Activated CD4-positive, alpha-beta T cell treated with anti-CD3 and anti-CD28 coated beads, Interleukin-2, amount 50 U/mL, for 24 hours (primary cell): ENCODE measurements at places on chromosomes 5 and 9.

DNA sequence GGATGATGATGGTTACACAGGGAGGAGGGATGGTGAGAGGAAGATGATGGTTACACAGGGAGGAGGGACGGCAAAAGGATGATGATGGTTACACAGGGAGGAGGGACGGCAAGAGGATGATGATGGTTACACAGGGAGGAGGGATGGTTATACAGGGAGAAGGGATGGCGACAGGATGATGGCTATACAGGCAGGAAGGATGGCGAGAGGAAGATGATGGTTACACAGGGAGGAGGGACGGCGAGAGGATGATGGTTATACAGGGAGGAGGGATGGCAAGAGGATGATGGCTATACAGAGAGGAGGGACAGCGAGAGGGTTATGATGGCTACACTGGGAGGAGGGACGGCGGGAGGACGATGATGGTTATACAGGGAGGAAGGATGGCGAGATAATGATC lies 64.1 kb upstream of the FCN1 start:
- DNase-seq = no peak

- no peak for DNase-seq
Measured at GRCh38 chr5:143431789-143432188, 28.3 kb upstream of the NR3C1 start.

DNA sequence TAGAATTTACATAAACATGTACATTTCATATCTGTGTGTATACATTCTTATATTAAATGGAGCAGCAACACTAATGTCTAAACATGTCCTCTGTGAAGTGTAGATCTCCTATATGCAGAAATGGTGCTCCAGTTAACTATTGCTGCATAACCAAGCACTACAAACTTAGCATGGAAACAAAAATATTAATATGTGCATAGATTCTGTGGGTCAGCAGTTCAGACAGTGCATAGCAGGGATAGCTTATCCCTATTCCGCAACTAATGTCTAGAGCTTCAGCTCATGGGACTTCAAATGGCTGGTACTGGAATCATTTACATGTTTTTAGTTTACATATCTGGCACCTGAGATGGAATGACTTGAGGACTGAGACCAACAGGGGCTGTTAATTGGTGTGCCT lies 652.1 kb downstream of the TLE4 start:
- DNase-seq = no peak

DNA sequence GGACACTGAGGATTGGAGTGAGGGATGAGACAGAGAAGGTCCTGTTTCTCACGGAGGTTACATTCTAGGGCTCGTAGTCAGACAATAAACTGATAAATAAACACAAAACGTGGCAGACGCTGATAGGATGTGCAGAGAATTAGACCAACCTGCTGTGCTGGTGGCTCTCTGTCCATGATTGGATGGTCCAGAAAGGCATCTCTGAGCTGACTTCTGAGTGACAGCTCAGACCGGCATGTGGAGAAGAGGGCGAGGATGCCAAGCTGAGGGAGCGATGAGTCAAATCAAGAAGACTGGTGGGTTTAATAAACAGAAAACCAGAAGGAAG lies 132.3 kb upstream of the TAF11L2 start:
- DNase-seq = no peak

- DNase-seq = no peak
Measured at GRCh38 chr5:27612161-27612560, 573.8 kb upstream of the CDH9 start.

- DNase-seq = no peak
Measured at GRCh38 chr5:119318256-119318894, 37.4 kb upstream of the TNFAIP8 start.

- no peak for DNase-seq
Measured at GRCh38 chr5:138463419-138464007, 1.8 kb upstream of the EGR1 start.

DNA sequence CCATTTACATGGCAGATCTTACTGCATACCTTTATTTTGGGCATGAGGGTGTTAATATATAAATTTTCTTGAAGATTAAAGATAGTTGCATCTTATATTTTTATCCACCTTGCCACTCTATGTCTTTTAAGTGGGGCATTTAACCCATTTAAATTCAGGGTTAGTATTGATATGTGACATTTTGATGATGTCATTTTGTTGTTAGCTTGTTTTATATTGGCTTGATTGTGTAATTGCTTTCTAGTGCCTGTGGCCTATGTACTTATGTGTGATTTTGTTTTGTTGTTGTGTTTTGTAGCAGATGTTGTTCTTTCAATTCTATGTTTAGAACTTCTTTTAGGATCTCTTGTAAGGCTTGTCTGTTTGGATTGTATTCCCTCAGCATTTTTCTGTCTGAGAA lies 939.9 kb upstream of the CDH9 start:
- no peak for DNase-seq

GRCh38 chr5:57650360-57651069 lies 167.9 kb upstream of the ACTBL2 start:
- peak; percentile 1 for DNase-seq

- DNase-seq = no peak
Measured at GRCh38 chr5:126576974-126577373, 18.0 kb downstream of the ALDH7A1 start.

DNA sequence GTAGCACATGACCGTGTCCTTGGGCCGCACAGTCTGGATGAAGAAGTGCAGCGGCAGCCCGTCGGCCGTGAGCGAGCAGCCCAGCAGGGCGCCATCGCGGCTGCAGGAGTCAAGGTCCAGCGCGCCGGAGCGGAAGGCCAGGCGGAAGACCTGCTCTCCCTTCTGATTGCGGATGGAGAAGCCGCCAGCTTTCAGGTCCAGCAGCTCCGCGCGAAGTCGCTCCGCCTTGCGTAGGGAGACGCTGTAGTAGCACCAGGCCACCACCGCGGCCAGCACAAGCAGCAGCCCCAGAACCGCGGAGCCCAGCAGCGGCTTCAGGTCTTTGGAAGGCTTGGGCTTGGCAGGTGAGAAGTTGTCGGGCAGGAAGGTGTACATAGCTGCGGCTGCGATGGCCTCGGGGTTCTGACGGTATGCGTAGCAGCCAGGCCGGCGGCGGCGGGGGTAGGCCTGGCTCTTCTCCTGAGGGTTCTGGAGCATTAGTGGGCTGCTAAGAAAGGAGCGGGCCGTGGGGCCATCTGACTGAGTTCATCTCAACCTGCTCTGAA lies 4.2 kb downstream of the MYORG start:
- no peak for DNase-seq

GRCh38 chr5:93610581-93611272 lies 27.7 kb downstream of the NR2F1 start:
- DNase-seq = no peak

GRCh38 chr5:68033029-68033428 lies 182.5 kb upstream of the PIK3R1 start:
- DNase-seq = no peak
